ENCODE measurements at places on chromosomes 4 and X.

- no peak for DNase-seq
Measured at GRCh38 chr4:89067417-89067816, 10.4 kb upstream of the FAM13A start.

DNA sequence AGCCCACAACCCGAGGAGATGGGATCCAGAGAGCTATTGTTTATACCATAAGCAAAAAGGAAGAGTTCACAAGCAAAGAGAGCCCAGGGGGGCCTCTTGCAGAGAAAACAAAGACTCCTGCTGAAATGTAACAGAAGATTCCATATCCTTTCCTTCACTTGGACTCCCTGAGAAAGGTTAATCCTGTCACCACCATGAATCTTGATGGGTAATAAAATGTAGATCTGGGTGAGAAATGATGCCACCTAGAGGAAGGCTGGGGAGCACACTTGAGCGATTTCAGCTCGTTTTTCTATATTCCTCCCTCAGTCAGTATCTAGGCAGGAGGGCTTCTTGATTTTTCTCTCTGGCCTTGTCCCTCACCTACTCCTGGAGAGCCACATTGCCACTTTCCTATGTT, 10.2 kb upstream of the KCNE5 start:
- no peak for DNase-seq

GRCh38 chrX:22037911-22038537, 5.9 kb downstream of the PHEX start:
- DNase-seq: no peak

GRCh38 chr4:167234316-167234881, at the start of gene SPOCK3:
Gene SPOCK3, minus strand, starts transcription at chr4:167234494.
- DNase-seq: peak; percentile 23

- no peak for DNase-seq
Measured at GRCh38 chr4:15037923-15038541, 35.8 kb downstream of the CPEB2 start.

DNA sequence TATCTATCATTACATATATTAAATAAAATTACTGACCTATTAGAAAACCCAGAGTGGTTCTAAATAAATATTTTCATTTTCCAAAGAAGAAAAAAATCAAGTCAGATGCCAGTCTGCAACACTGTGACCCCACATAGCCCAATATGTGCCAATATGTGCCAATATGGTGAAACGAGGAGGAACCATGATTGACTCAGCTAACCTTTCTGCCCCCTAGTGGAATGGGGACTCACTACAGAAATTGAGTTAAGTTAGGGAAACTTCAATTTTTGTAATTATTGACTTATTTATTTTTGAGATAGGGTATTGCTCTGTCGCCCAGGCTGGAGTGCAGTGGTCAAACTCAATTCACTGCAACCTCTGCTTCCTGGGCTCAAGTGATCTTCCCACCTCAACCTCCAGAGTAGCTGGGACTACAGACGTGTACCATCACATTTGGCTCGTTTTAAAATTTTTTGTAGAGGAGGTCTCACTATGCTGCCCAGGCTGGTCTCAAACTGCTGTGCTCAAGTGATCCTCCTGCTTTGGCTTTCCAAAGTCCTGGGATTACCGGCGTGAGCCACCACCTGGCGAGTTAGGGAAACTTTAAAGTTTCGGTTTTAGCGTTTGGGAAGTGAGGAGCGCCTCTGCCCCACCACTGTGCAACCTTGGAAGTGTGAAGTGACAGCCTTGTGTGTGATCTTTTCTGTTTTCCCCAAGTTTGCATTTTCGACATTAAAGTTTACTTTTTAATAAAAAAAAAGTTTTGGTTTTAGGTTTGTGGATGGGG, 116.8 kb upstream of the SHISA3 start:
- DNase-seq: no peak

GRCh38 chr4:156196722-156197121, 243.1 kb upstream of the CTSO start:
- DNase-seq: no peak

DNA sequence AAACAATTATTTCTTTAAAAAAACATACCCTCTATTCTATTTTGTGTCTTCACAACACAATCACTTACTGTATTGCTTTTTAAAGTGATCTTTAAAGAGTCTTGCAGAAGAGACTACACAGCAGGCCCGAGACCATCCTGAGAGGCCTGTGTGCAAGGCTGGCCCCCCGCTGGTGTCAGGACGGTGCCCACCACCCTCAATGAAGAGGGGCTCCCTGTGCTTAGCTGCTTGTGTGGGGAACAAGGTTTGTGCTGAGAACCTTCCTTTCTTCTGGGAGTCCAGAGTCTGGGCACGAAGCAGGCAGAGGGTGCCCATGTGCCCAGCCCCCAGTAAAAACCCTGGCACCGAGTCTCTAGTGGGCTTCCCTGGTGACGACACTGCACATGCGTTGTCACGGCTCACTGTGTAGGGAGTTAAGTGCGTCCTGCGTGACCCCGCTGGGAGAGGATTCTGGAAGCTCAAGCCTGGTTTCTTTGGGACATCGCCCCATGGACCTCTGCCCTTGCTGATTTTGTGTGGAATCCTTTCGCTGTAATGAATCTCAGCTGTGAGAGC, 22.0 kb downstream of the RGS12 start:
- DNase-seq: no peak

DNA sequence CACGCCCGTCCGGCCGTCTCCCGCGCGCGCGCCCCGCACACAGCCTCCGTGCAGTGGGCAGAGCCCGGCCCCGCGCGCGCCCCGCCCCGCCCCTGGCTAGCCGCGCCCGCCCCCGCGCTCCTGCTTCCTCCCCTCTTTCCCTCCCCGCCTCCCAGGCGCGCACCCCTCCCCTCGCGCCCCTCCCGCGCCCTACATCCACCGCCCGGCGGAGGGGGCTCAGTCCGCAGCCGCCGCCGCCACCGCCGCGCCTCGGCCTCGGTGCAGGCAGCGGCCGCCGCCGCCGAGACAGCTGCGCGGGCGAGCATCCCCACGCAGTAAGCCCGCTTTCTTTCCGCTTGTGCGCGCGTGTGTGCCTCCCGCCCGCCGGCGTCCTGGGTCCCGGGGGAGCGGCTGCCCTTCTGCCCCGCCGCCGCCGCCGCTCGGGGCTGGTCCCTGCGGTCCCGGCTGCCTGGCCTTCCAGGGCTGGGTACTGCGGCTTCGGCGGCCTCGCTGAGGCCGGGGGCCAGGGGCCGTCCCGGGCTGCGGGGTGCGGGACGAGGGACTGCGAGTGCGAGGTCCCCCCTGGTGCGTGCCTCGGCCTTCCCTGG, at the start of gene FHL1:
FHL1 (plus strand) TSS at position 219 of the 587 bp plus-strand sequence.
- no peak for DNase-seq

DNA sequence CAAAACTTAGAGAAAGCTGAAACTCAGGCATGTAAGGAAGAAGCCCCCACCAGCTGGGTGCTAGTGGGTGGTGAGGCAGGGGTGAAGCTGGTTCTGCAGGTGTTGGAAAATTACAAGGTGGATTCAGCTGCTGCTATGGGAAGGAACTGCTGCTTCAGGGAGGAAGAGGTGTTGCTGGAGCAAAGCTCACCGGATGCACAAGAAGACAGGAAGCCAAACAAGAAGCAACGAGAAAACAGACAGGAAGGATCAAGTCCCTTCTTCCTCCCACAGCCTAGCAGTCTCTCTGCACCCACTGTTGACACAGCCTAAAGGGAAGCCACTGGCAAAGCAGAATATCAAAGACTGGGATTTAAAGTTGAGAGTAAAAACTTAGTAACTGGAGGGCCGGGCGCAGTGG, 100.2 kb upstream of the JADE1 start:
- no peak for DNase-seq

GRCh38 chr4:45638641-45639040, 485.2 kb downstream of the GABRG1 start:
- no peak for DNase-seq

GRCh38 chr4:159606835-159607234, 504.0 kb downstream of the RAPGEF2 start:
- no peak for DNase-seq

GRCh38 chr4:1410491-1411325, 4.5 kb upstream of the NKX1-1 start:
- DNase-seq: no peak

GRCh38 chr4:22299678-22300077, 216.2 kb downstream of the ADGRA3 start:
- no peak for DNase-seq

DNA sequence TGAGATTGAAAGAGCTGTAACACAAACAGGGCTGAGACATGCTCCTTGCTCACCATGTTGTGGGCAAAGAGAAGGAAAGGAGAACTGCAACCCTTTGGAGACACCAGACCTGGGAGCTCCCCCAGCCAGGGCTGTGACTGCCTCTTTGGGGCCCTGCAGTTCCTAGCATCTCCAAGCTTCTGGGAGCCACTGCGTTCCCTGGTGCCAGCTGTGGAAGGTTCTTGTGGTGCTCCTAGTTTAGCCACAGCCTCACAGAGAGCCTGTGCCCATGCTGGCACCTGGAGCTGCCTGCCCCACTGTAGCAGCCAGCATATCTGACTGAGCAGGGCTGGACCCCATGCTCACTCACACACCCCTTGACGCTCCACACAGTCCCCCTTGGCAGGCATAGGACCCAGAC, 141.7 kb downstream of the PDHA2 start:
- DNase-seq: no peak

DNA sequence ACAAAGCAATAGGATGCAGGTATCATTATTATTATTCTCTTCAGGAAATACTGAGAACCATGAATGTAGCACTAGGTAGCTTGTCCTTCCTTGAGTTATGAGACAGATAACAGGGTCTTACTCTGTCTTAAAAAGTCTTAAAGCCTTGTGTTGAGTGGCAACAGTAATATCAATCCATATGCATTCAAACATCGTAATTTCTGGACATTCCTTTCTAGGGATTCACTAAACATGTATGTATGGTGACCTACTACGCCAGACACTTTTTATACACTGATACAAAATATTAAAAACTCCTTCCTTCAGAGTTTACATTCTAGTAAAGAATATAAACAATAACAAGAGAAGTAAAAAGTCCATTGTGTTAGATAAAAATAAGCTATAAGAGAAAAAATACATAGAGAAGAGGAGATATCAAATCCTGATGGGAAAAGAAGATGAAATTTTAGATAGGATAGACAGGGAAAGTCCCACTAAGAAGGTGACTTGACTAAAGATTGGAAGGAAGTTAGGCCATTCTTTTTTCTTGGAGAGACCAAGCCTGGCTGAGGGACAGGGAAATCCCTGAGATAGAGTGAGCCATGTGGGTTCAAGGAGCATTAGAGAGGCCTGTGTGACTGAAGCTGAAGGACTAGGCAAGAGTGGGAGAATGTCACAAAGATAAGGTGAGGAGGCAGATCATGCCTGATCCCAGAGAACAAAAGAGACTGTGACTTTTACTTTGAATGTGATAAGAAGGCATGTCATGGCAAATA, 5.0 kb upstream of the DDX60L start:
- DNase-seq: no peak

GRCh38 chr4:66562276-66562806, 892.1 kb upstream of the EPHA5 start:
- DNase-seq: no peak

GRCh38 chr4:65789805-65790204, 119.5 kb upstream of the EPHA5 start:
- DNase-seq: no peak

GRCh38 chrX:72269671-72270251, 7.3 kb downstream of the RPS4X start:
- DNase-seq: no peak

DNA sequence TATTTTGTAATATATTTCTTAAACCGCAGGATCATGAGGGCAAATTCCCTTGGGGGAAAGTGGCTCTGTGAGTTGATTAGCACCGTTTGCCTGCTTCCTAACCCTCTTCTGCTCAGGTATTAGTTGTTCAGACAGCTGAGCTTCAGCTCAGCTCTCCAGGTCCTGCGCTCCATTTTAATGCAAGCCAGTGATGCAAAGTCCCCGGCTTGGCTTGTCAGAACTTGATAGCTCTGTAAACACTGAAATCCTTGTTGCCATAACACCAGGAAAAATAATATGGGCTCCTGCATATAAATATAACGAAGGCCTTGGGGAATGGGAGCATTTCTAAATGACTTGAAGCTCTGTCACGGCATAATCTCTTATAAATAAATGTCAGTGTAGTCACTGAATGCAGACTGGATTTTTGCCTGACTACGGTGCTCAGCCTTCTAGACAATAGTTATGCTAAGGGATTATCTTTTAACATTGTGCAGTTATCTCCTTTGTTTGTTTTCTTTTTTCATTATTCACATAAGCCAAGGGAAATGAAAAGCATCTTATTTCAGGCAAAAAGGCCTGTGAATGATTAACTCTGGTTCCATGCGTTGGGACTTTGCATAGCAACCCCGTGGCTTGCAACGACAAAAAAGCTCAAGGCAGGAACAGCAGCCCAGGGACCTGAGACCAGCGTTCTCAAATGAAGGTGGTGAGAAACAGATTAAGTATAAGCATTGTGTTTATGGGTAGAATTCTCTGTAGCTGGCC, 253.2 kb downstream of the SPRY1 start:
- peak; percentile 49 for DNase-seq

DNA sequence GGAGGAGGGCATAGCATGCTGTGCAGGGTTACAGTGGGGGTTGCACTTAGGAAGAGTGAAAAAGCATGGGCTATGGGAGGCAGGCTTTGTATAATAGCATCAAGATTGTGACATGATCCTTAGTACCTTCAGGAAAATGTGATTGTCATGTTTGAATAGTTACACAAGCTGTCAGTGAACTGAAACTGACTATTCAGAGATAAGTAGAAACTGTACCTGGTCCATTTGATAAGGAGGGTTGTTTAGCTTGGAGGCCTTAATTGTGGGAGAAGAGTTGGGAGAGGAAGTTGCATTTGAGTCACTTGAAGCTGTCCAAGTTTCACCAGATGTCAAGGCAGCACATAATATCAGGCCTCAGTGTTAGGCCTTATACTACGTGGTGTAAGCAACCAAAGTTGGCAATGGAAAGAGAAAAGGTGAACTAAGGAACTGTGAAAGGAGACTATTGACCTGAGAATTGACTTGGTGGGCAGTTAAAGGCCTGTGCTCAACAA, 85.0 kb downstream of the TEX13C start:
- no peak for DNase-seq

DNA sequence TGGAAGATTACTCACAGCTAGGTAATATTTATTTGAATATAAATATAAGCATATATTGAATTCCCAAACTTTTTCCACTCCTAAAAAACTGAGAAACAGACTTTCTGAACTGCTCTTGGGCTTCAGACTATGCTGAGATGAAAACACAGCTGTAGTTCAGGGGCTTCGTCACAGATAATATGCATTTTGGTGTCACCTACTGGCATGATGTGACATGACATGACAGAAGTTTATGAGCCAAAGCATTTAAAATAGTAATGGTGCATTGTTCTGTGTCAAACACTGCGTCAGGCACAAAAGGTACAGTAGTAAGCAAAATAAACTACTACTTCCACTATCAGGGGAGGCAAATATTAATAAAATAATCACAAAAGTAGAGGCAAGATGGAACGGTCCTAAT, 171.3 kb downstream of the BTC start:
- DNase-seq: peak; percentile 12

- DNase-seq: no peak
Measured at GRCh38 chr4:32858971-32859370, 2138.8 kb downstream of the PCDH7 start.

- DNase-seq: no peak
Measured at GRCh38 chr4:6529021-6529420, 46.0 kb upstream of the MAN2B2 start.
